ENCODE measurements at places on chromosomes 12 and 14. TPM values are rescaled to one million over a fixed set of nuclear protein-coding genes. Genes with fewer than 3 reads are reported as not detected.

Gene TEX22
- 0.43 TPM for total RNA-seq

Gene OR4E2
- not detected for total RNA-seq

Gene RND1
- total RNA-seq, result 0.22 TPM

Gene LTBP2
- 335 TPM for total RNA-seq

Gene NOVA1
- total RNA-seq, result 0.52 TPM

Gene SLC39A5
- not detected for total RNA-seq

Gene DNAL1
- 19.6 TPM for total RNA-seq

Gene ASIC1
- 3.7 TPM for total RNA-seq

Gene ADGRD1
- 1.7 TPM for total RNA-seq

Gene TPH2
- not detected for total RNA-seq

Gene ZNF641
- 14.3 TPM for total RNA-seq

Gene GPR68
- total RNA-seq, result 8.0 TPM

Measured in articular chondrocyte of knee joint (primary cell).